ENCODE measurements at places on chromosomes 3 and 15.

DNA sequence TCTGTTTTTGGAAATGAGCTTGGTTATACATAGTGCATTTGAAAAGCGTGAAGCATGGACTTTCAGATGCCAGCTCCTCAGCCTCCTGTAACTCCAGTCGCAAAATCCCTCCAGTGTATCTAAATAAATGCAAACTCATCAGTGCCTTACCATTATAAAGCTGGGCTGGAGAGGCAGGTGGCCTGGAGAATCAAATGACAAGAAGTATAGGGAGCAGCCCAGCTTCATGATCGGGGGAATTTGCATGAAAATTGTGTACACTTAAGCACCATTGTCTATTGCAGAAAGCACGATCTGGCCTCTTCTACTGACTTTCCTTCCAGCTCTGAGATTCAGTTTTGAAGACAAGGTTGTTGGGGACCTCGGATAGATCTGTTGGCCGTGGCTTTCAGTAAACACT lies 71.7 kb downstream of the IGF1R start:
- DNase-seq: no peak

DNA sequence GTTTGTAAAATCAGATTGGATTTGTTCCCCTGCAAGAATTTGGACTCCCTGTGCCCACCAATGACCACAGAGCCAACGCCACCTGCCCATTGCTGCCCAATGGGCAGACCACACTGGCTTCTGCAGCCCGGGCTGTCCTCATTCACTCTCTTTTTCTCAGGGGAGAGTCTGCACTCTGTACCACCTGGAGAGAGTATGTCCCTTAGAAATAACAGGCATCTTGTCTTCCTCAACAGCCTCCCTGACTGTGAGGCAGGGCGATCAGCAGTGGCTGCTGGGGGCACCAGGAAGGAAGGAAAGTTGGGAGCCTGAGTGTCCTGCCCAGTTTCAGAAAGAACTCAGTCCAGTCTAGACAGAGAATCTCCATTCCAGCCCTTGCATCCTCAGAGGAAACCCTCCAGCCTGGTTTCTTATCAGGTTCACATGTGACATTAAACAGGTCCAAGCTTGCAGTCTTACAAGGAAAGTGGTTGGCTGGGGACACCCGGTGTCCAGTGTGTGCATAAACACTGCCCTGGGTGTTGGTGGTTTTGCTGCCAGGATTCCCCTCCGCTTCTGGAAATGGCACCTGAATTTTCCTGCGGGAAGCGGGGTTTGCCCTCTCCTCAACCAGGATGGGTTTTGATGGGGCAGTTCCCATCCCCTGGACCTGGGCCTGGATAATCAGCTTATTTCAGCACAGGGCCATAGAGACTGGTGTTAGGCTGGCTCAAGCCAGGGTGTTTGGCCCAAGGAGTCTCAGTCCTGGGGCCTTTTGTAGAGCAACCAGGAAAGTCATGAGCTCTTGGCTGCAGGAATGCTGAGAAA lies 37.2 kb downstream of the SSUH2 start:
- DNase-seq: peak; percentile 38

DNA sequence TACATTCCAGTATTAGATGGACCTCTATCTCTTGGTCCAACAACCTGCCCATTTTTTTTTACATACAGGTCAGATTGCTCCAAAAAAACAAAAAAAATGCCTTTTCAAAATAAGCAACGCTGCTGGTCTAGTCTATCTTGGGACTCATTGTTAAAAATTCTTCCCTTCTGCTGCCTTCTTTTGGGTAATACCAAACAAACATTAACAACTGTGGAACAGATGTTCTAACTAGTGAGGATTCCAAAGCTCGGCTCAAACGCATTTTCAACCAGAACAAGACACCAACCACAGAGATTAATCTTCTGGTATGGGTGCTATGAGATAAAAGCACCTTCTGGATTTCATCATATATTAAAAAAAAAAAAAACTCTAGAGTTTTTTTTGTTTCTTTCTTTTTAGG lies 24.7 kb downstream of the ARHGAP31 start:
- no peak for DNase-seq

DNA sequence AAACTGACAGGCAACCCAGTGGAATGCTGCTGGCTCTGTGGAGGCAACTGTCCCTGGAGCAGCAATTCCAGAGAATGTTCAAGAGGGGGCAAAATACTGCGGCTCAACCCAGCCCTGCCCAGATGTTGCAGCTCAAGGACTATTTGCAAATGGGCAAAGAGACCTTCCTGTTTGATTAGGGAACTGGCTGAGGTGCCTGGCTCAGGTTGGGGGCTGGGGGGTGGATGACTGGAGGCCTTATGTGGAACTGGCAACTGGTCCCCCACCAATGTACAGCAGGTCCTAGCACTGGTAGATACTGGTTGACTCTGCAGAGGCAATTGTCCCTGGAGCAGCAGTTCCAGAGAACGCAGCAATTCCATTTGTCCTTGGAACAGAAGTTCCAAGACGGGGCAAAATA lies 302.5 kb downstream of the ZPLD1 start:
- no peak for DNase-seq

- DNase-seq: peak; percentile 64
Measured at GRCh38 chr3:149384911-149385321, 7.5 kb upstream of the TM4SF1 start.

DNA sequence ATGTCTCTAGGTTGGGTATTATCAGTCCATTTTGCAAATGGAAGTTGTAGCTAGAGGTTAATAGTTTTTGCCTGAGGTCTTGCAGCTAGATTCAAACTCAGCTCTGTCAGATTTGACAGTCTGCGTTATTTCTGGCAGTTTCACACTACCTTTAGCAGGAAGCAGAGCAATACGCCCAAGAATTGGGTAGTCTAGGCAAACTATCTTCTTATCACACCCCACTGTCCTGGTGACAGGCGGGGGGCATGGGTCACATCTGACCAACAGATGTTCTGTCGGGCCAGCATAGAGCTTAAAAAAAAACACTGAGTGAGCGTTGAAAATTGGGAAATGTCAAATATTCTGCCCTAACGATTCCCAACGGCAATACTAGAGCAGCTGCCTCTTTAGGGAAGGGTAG lies 5.7 kb downstream of the GPR160 start:
- DNase-seq: no peak

- DNase-seq: peak; percentile 20
Measured at GRCh38 chr3:146747928-146748327, 142.8 kb upstream of the PLSCR5 start.

DNA sequence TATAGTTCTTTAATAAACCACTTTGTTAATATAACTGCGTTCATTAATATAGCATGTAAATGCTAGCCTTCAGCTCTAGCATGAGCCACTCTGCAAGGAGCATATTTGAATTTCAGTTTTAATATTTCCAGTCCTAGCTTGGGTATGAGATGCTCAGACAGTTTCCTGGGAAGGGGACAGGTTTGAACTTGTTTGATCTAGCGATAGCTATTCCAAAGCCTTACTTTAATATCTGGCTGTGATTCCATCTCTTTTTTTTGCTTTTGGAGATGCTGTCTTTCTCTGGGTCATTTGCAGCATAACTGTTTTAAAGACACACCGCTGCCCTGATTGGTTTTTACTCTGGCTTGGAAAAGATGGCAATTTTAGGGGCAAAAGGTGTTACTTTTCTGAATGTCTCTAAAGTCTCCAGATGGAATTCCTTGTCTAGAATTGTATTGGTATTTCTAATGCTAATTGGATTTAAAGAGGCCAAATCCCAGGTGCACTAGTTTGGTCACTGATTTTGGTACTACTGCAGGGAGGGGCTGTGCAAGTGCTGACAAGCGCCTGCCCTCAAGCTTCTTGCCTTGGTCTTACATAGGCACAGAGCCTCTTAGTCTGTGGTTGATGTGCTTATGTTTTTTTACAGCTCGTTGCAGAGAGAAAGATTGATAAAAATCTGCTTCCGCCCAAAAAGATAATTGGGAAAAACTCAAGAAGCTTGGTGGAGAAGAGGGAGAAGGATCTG lies 2.8 kb downstream of the NISCH start:
- DNase-seq: no peak

- no peak for DNase-seq
Measured at GRCh38 chr3:150069633-150070032, 98.9 kb upstream of the PFN2 start.

DNA sequence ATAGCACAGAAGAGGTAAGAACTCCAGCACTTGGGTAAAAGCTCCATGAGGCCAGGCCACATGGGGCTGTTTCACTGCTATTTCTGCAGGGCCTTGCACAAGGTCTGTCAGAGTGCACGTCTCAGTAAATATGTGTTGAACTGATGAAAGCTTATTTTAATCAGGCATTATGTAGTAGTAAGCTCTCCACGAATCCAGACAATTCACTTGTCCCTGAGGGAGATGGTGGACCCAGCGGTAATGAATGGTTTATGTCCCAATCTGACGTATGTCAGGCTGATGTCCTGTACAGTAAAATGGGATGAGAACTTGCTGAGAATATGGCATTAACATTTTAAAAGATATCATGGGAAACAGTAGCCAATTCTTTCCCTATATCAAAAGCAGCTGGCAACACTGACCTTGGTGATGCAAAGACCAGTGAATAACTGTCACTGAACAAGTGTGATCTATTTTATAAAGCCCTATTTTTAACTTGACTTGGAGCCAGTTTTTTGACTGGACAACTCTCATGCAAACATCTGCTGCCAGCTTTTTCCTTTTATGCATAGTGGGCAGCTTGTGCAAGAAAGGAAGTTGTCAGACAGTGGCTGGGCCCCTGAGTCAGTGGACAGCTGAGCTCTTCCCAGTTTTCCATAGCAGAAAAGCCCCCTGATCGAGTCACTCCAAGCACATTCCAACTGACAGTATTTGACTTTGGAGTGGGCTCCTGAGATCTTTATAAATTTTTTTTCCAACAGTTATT lies 519.8 kb upstream of the MDFIC2 start:
- no peak for DNase-seq

- DNase-seq: no peak
Measured at GRCh38 chr3:128425142-128425845, 41.4 kb downstream of the DNAJB8 start.

- no peak for DNase-seq
Measured at GRCh38 chr15:58222679-58223078, 84.5 kb downstream of the AQP9 start.

DNA sequence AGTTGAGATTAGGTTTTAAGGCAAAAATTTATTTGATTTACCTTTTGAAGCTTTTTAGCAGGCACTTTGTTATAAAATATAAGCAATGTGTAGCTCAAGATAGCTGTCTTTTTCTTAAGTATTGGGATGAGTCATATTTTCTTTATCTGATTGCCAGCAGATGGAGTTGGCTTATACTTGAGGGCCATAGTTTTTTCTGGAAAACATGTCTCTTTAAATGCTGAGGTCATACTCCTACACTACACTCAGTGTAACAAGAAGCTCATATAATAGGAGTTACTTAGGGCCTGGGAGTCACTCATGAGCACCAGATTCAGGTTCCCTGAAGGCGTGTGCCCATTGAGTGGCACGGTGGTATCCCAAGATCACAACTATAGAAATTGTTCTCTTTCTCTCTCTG lies 579.8 kb downstream of the EDEM1 start:
- DNase-seq: no peak

GRCh38 chr15:52057996-52058395 lies 39.0 kb downstream of the MAPK6 start:
- no peak for DNase-seq

- peak; percentile 11 for DNase-seq
Measured at GRCh38 chr3:2923390-2923789, 186.8 kb downstream of the IL5RA start.

DNA sequence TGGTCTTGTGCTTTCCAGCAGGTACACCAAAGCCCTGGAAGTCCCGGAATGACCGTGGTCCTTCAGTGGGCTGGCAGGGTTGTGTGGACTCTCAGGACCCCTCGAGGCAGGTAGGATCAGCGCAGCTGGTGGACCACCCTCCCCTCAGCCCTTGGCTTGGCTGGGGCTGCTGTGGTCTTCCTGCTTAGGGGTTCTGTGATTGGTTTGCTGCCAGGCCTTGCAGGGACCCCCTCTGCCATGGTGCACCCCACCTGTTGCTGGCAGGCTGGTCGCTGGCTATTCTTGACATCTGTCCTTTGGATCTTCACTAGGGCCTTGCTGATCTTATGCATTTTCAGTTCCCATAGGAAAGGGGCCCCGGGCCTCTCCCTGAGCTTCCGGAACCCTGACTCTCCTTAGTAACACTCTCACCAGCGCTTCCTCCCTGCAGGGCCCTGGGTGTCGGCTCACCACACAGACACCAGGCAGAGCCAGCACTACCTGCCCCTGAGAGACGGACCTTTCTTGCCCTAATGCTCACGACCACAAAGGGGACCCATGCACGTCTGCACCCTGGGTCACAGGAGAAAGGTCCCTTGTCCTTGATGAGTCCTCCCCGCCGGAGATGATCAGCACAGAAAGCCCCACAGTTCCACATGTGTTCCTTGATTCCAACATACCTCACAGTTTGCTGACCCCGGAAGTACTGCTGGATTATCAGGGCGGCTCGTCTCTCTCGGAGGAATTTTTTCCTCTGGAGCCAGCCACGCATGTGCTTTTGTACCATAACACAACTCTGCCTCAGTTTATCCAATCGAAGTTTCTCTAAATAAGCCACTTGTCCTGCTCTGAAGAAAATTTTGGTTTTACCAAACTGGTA lies 51.7 kb downstream of the MYO5C start:
- DNase-seq: no peak

- DNase-seq: no peak
Measured at GRCh38 chr15:68572921-68573320, 5.9 kb upstream of the CORO2B start.

DNA sequence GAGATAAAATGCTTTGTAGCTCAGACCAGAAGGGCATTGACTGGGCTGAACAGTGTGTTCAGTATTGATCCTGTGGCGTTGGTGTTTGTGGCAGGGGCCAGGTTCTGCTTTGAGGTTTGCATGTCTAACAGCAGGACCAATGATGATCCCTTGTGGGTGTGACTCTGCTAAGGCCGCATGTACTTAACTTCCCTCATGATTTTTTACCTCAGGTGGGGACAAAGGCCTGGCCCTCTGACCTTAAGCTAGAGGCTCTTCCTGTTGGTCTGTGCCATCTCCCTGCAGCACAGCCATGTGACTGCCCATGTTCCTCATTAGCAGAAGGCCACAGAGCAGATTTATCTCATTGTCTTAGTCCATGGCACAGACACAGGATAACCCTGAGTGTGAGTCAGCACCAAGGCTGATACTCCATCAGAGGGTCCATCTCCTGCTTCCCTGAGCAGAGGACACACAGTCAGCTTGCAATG lies 34.3 kb upstream of the BSN start:
- DNase-seq: no peak

DNA sequence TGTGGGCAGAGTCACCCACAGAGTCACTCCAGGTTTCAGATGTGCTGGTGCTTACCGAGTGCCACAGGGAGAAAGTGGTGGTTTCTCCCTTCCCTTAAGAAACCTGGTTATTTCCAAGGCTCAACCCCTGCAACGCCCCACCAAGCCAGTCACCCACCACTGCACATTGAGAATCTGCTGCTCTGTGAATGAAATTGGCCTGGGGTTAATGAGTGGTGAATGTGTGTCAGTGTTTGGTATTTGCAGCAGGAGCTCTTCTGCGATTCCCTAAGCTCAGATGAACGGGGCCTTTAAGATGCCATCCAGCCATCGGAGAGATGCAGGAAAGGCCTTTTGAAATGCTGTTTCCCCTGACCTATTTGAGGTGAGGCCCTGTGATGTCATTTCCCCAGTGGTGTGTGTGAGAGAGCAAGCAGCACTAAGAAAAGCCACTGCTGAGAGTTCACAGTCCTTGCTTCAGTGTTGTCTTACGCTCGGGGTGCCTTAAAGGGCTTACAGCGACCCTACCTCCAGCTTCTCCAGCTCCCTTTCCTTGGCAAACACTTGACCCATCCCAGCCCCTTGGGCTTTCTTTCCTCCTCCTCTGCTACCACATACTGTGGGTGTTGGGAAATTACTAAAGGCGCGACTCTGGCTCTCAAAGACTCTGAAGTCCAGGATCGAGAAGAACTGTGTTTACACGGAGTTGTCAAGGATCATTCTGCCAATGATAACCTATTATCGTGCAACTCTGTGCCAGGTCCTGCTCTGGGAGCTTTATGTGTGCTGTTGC lies 68.9 kb downstream of the SMAD3 start:
- DNase-seq: no peak

GRCh38 chr3:65605876-65606432 lies 432.8 kb downstream of the MAGI1 start:
- no peak for DNase-seq
